Neural crest cell (in vitro differentiated cells): ENCODE measurements at places on chromosomes 6 and 20.

DNA sequence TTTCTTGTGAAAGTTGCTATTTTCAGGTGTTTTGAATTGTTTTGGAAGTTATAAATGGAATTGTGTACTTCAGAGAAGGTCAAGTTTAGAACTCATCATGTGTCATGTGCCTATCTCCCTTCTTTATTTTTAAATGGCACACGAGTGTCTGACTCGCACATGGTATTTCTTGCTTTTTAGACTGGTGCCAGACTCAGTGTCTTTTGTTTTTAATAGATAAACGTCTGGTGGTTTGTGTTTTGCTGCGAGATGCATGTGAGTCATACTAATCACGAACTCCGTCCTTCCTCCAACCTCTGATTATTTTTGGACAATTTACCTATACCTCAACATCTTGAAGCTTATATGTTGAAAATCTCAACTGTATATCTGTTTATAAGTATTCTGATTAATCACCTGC lies 292.1 kb downstream of the CDKAL1 start:
- no peak for DNase-seq

- DNase-seq, result no peak
Measured at GRCh38 chr20:37378785-37379598, 33.1 kb downstream of the SRC start.

GRCh38 chr20:38136421-38137245 lies 28.4 kb downstream of the TGM2 start:
- DNase-seq, result no peak

- DNase-seq, result no peak
Measured at GRCh38 chr6:81762132-81762531, 9.7 kb upstream of the TENT5A start.

DNA sequence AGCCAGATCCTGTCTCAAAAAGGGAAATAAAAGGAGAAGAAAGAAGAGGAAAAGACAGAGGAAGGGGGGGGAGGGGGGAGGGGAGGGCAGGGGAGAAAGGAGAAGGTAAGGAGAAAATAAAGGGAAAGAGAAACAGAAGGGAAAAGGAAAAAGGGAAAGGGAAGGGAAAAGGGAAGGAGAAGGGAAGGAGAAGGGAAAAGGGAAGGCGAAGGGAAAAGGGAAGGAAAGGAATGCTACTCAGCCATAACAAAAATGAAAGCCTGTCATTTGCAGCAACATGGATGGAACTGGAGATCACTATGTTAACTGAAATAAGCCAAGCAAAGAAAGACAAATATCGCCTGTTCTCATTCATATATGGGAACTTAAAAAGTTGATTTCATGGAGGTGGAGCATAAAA lies 22.3 kb downstream of the RBM24 start:
- no peak for DNase-seq

DNA sequence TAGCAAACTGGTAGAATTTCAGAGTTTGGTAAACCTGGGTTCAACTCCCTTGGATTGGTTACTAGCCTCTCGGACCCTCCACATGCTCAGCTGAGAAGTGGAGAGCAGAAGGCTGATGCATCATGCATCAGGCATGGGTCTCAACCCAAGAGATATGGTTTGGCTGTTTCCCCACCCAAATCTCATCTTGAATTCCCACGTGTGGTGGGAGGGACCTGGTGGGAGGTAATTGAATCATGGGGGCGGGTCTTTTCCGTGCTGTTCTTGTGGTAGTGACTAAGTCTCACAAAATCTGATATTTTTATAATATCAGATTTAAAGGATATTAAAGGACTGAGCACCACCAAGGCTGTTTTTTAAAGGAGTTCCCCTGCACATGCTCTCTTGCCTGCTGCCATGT lies 75.1 kb downstream of the PPP1R3G start:
- no peak for DNase-seq

GRCh38 chr20:32158943-32159660 lies 48.4 kb downstream of the PLAGL2 start:
- DNase-seq, result no peak

GRCh38 chr6:1088492-1089001 lies 223.4 kb upstream of the FOXQ1 start:
- no peak for DNase-seq

- DNase-seq, result no peak
Measured at GRCh38 chr6:165511807-165512206, 151.2 kb downstream of the PDE10A start.

- no peak for DNase-seq
Measured at GRCh38 chr6:134619077-134619476, 301.2 kb upstream of the SGK1 start.

DNA sequence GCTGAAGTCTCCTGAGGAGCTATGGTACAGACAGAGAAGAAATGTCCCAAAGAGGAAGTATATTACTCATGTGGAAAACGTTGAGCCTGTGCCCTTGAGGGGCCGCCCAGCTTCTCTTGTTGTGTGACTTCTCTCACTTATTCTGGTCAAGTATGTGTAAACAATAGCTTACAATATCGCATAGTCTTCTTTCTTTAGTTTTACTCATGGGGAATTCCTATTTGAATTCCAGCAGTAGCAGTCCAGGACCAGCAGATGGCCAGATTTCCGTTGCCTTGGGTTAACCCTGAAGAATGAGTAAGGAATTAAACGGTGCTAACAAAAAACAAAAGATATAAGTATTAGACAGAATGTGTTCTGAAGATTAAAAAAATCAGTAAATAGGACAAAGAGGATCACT lies 522.0 kb upstream of the GJE1 start:
- no peak for DNase-seq

GRCh38 chr6:25329161-25329817 lies 50.1 kb downstream of the CARMIL1 start:
- DNase-seq, result no peak

- no peak for DNase-seq
Measured at GRCh38 chr6:78614961-78615360, 252.4 kb upstream of the IRAK1BP1 start.

DNA sequence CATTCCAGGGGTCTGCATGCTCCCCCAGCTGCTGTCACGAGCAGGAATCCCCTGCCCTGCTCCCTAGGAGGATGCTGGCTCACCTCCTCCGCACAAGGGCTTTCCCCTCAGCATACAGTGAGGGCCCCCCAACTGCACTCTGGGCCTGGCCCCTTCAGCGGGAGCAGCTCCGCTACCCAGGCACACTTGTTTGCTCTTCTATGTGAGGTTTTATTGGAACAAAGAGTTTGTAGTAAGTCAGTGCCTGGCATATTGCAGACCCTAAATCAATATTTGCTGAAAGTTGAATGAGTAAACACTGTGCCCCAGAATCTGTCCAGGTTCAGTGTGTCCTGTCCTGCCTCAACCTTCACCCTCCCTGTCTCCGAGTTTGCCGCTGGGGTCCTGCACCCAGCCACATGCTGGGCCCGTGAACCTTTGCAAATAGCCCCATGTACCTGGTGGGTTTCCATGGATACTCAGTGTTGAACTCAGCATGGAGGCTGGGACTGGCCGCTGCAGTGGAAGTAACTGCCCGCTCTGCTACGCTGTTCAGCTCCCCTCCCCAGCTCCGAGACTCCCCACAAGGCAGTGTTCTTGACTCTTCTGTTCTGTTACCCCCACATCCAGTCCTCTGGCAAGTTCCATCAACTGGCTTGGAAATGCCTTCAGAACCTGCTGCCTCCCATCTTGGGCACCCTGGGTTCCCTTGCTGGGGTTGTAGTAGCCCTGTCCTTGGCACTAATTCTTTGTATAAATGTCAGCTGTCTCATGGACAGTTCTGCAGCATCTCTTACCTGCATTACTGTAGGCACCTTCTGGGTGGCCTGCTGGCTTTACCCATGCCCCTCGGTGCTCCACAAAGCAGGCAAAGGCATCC lies 15.7 kb downstream of the SLC22A1 start:
- no peak for DNase-seq

- DNase-seq, result no peak
Measured at GRCh38 chr6:44373051-44373450, 14.5 kb upstream of the CDC5L start.

GRCh38 chr20:61115364-61116065 lies 136.5 kb upstream of the CDH4 start:
- no peak for DNase-seq

GRCh38 chr6:11689847-11690246 lies 88.8 kb downstream of the ADTRP start:
- DNase-seq, result no peak

DNA sequence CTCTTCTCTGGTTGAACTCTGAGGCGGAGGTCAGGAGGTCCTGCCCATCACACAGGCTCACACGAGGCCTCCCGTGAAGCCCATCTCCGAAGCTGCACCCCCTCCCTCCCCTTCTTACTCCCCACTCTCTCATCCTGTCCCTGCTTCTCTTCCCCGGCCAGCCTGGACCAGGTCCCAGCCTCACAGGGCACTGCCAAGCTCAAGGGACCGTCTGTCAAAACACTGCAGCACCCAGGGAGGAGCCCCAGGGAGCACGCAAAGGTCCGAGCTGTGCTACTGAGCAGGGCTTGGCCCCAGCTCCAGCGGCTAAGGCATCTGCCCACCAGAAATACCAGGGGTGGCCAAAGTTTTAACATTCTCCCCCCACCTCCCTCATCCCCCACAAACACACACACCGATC lies 70.0 kb downstream of the PSMG4 start:
- no peak for DNase-seq

DNA sequence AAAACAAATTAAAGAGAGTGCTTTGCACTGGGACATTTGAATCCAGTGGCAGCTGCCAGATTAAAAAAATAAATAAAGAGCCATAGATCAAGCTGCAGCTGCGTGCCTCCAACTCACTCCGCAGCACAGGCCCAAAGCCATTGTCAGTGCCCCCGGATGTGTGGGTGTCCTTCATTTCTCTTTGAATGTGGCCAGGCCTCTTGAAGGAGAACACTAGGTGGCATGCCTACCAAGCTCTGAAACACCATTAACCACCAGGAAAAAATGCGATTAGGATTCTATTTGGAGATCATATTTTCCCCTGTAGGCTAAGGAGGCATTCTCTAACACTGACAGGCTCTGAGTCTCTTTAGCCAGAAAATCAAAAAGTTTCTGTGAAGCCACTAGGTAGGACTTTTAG lies 549.8 kb downstream of the PRKN start:
- DNase-seq, result no peak
